ENCODE measurements at places on chromosomes 7 and 10.

GRCh38 chr10:107970512-107970911, 806.0 kb upstream of the SORCS1 start:
- no peak for DNase-seq

DNA sequence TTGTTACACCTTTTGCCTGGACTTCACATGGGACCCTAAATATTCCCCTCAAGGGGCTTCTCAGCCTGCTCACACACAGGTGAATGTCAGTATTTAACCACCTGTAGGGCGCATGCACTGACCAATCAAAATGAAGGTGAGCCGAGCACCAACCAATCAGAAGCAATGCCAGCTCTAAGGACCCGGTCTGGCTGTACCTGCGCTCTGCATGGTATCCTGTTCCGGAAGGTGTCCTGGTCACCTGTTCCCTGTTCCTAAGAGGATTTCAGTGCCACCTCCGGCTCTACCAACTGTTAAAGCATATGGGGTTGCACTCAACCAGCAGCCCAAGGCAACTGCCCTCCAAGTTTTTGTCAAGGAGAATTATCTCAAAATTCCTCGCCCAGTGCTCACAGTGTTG, 18.4 kb upstream of the CALN1 start:
- no peak for DNase-seq

DNA sequence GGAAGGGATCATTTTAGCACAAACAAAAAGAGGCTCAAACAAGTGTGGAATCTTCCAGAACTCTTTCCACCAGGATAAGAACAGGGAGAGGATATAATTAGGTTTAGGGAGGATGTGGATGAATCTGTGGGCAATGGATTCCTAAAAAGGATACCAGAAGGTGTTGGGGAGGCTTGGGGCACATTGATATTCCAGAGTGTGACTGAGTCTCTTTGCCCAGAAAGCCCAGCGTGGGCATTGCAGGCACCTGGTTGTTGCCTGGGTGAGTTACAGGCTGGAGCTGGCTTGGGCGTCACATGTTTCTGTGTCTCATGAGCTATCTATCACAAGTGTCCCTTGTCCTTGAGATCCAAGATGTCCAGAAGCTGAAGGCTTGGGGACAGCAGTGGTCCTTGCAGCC, 3.3 kb downstream of the COL26A1 start:
- DNase-seq: no peak

DNA sequence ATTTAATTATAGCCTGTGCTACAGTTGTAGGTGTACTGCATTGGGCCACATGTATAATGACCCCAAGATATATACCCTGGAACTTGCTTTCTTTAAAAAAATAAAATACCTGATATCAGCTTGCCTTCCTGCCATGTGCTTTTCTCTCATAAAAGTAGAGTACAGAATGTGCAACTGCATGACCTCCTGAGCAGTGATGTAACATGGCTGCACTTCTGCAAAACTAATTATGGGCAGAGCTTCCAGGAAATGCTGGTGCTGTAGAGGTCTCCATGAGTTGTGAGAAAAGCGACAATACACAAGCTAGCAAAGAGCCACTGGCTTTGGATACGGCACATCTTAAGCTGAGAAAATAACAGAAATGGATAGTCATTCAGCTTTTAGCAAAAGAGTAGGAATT, 6.5 kb upstream of the ERLIN1 start:
- DNase-seq: no peak

DNA sequence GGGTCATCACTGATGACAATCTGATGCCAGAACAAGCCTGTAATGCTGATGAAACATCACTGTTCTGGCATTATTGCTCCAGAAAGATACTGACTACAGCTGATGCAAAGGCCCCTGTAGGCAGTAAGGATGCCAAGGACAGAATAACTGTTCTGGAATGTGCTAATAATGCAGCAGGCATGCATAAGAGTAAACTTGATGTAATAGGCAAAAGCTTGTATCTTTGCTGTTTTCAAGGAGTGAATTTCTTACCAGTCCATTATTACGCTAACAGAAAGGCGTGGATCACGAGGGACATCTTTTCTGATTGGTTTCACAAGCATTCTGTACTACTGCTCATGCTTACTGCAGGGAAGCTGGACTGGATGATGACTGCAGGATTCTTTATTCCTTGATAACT, 18.7 kb downstream of the LCOR start:
- DNase-seq: no peak

GRCh38 chr7:151382079-151382885, 27.6 kb downstream of the WDR86 start:
- DNase-seq: no peak
